Activated T-helper 2 cell treated with anti-CD3 and anti-CD28 coated beads, Interferon-gamma antibody, Interleukin-2, Interleukin-4, amounts not matched to agents 10 μg/mL and 5 μg/mL and 100 μg/mL, durations not matched to agents 14 hours and 24 hours and 36 hours (primary cell): ENCODE measurements at places on chromosomes 13 and 19. TPM values are rescaled to one million over a fixed set of nuclear protein-coding genes. Genes with fewer than 3 reads are reported as not detected.

- no peak for DNase-seq
Observed at GRCh38 chr19:28889941-28890670, 322.8 kb downstream of the UQCRFS1 start.

DNA sequence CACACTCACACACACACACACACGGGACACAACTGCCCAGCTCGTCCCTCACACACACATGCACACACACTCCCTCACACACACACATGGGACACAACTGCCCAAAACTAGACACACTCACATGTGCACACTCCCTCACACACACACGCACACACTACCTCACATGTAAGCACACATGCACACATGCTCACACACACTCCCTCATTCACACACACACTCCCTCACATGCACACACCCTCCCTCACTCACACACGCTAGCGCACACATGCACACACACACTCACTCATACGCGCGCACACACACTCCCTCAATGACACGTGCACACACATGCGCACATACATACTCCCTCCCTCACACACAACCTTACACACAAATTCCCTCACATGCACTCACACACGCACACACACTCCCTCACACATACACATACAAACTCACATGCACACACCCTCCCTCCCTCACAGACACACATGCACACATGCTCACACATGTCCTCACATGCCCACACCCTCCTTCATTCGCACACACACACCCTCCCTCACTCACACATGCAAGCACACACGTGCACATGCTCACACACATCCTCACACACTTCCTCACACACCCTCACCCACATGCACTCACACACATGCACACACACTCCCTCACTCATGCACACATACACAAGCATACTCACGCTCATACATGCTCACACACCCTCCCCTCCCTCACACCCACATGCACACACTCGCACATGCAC is 9.0 kb upstream of the RASA3 start:
- DNase-seq: no peak

DNA sequence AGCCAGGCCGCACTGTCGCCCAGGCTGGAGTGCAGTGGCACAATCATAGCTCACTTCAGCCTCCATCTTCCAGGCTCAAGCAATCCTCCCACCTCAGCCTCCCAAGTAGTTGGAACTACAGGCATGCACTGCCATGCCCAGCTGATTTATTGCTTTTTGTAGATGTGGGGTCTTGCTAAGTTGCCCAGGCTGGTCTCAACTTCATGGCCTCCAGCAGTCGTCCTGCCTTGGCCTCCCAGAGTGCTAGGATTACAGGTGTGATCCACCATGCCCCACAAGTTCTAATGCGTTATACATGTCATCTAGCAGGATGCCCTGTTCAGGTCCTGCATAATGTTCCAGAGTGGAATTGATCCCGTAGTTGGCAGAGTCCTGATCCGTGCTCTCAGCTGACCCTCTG is 4.6 kb downstream of the C19orf53 start:
- no peak for DNase-seq

The ATP8A2 gene
- 0.11 and 0.16 TPM in 2 replicates for total RNA-seq

- DNase-seq: no peak
Observed at GRCh38 chr19:2837430-2837829, 3.8 kb upstream of the ZNF555 start.

The SLC25A15 gene
- 21.8 and 24.1 TPM in 2 replicates for total RNA-seq

- no peak for DNase-seq
Observed at GRCh38 chr19:38055010-38055409, 148.0 kb downstream of the SIPA1L3 start.

- DNase-seq: peak; percentile 53
Observed at GRCh38 chr19:49677231-49677900, at the start of gene PRMT1. TSS of gene PRMT1 (plus strand) at chr19:49677271. CDS start at chr19:49677281, 10 bp downstream.

The TNFRSF19 gene
- total RNA-seq: 0.07 TPM in 1 of 2 replicates, not detected in the other
